ENCODE measurements at places on chromosomes 11 and 22.
A peak's percentile ranks its signal among the peaks of the same experiment; 100 is the strongest.

GRCh38 chr11:96188243-96189006 lies 154.6 kb downstream of the MAML2 start:
- DNase-seq: peak; percentile 40

- no peak for DNase-seq
These were observed 72.1 kb downstream of the PTPRJ start for GRCh38 chr11:48052183-48053044.

DNA sequence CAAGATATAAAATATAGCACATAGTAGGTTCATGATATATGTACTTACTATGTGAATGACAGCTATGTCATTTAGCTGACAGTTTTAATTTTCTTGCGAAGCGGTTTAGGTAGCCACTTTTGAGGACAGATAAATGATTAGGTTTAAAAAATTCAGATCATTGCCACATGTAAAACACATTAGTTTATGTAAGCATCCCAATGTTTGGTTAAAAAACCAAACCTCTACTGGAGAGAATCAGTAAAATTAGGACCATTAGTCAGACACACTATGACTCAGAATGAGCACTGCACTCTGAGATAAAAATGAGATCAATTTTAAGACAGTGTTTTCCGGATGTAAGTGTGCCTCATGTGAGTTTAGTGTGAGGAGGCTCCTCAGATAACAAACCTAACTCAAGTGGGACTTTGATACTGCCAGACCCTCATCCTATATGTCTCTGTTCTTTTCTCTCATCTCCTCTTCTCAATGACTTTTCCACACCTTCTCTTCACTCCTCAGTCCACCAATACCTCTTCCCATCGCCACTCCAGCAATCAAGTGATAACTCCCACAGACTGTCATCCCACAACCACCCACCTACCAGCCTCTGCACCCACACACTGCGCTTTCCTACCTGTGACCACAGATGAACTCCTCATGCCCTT lies 6.8 kb upstream of the OR2AT4 start:
- no peak for DNase-seq

DNA sequence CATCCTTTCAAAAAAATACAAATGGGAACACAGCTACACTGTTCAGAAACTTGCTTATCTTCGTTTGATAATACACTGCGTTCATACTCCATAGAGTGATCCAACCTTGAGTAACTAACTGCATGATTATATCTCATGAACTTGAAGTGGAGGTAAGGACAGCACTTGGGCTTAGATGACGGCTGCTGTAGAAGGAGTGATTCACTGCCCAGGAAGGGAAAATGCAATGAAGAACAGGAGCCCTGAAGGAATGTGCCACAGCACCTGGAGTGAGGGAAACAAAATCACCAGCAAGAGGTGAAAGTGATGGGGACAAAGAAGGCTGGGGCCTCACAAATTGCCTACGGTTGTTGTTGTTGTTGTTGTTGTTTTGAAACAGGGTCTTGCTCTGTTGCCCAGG lies 44.1 kb upstream of the SC5D start:
- DNase-seq: no peak

DNA sequence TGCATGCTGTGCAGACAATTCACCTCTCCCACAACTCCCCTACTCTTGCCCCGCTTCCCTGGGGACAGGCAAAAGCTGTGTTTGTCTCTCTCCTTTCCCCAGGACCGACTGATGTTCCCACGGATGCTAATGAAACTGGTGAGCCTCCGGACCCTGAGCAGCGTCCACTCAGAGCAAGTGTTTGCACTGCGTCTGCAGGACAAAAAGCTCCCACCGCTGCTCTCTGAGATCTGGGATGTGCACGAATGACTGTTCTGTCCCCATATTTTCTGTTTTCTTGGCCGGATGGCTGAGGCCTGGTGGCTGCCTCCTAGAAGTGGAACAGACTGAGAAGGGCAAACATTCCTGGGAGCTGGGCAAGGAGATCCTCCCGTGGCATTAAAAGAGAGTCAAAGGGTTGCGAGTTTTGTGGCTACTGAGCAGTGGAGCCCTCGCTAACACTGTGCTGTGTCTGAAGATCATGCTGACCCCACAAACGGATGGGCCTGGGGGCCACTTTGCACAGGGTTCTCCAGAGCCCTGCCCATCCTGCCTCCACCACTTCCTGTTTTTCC lies 1.4 kb upstream of the MADD start:
- no peak for DNase-seq

DNA sequence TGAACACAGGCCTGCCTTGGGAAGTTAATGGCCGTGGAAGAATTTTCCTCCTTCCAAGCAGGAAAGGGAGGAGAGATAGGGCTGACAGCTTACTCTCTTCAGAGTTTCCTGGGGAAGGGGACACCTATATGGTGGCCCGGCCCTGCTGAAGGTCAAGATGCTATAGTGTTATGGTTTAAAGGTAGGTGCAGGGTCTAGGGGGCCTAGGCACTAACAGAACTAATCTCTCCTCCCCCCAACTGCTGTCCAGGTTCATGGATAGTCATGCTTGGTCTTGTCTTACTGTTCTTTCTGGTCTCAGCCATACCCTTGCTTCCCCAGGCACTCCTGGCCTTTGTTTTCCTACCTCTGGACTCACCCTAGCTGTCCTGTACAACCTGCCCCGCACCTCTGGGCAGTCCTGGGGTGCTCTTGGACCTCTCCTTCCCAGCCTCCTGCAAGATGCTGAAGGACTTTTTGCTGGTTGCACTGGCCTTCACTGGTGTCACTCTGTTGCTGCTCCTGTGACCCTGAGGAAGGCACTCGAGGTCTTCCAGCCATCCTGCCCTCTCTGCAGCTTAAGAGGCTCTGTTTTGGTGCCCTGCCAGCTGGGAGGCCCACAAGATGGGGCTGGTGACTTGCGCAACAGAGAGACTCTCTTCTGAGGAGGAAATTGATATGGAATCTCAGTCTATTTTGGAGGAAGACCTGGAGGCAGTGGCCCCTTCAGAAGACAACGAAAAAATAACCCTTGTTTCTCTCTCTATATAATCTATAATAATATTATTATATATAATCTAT lies 17.9 kb downstream of the SEC14L3 start:
- no peak for DNase-seq

DNA sequence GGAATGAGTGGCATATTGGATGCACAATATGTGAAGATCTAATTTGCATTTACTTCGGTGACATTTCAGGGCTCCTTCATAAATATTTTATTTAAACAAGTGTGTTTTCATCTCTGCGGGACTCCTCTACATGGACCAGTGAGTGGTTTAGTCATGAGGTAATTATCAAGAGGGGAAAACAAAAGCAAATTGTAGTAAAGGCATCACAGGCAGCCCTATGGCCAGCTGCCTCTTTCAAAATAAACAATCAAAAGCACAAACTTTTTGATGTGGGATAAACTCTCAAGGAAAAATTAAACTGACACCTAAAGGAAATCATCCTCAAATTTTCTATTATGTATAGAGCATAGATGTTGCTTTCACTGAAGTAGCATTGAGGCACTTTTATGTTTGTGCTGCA lies 6.0 kb downstream of the SYT9 start:
- DNase-seq: no peak

DNA sequence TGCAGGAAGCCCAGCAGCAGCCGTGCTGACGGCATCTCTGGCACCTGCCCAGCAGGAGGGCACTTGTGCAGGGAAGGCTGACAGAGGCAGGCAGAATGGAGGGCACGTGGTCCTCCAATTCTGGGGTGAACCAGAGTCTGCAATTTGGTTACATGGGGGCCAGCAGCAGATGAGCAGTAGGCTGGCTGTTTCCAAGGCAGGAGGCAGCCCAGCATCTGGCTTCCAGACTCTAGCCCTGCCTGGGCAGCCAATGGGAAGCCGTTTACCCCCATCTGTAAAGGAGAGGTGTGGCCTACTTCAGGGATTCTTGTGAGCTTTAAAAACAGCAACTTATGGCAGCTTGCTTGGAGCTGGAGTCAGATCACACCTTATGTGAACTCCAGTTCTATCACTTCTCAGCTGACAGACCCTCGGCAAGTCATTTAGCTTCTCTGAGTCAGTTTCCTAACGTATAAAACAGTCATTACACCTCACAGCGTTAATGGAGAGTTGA lies 27.9 kb upstream of the RASL10A start:
- no peak for DNase-seq

- DNase-seq: no peak
These were observed 46.8 kb downstream of the FAM83F start for GRCh38 chr22:40041366-40042137.

GRCh38 chr22:50031189-50032091 lies 18.9 kb upstream of the IL17REL start:
- DNase-seq: no peak

- DNase-seq: no peak
These were observed 4.0 kb upstream of the RCOR2 start for GRCh38 chr11:63920939-63921417.

DNA sequence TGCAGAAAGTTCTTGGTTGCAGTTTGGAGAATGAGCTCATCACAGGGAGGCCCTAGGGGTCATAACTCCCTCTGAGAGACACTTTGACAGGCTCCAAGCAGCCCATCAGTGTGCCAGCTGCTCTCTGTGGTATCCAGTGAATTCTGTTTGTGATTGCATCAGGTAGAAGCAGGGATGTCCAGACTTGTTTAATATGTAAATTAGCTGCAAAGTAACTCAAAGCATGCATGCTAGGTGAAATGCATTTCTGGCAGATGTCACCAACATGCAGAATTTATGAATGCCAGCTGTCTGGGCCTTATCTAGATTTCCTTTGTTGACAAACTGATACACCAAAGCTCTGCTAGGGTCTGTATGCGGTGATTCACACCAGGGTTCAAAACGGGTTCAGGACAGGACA lies 123.6 kb upstream of the MTNR1B start:
- no peak for DNase-seq

- DNase-seq: no peak
These were observed 121.6 kb downstream of the PAX6 start for GRCh38 chr11:31689559-31689958.

GRCh38 chr11:3163241-3163981 lies 1.7 kb downstream of the OSBPL5 start:
- no peak for DNase-seq

GRCh38 chr11:45615182-45615792 lies 50.1 kb downstream of the CHST1 start:
- no peak for DNase-seq

DNA sequence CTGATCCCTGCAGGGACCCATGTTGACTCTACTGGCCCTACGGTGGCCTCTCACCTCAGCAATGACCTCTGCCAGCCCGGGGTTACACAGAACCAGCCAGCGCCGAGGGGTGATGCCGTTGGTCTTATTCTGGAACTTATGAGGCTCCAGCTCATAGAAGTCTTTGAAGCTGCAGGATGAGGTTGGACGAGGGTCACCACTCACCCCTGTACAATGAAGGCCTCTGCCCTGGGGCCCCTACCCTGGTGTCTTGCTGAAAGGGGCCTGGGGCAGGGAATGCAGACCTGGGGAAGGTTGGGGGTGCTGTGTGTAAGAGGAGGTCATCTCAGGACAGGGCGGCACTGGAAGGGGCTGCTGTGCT lies 6.8 kb downstream of the PYGM start:
- DNase-seq: no peak

DNA sequence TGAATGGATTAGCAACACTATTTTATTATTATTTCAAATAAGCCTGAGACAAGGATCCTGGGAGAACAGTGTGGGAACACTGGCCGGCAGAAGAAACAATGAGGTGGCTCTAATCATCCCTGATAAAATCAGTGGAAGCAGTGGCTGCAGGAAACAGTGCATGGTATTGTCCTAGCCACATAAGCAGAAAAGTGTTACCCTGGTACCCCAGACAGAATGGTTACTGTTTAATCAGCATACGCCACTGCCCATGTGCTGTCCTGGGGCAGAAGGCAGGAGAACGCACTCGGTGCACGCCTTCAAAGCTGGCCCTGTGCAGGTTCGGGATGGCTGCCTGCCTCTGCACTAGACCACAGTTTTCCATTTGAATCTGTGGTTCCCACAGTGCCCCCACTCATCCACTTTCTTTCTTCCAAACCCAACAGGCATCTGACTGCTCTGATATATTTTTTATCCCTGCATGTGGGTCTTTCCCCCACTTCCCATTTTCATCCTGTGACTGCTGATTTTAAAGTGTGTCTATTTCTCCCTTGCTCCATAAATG lies 25.7 kb downstream of the OPCML start:
- no peak for DNase-seq

DNA sequence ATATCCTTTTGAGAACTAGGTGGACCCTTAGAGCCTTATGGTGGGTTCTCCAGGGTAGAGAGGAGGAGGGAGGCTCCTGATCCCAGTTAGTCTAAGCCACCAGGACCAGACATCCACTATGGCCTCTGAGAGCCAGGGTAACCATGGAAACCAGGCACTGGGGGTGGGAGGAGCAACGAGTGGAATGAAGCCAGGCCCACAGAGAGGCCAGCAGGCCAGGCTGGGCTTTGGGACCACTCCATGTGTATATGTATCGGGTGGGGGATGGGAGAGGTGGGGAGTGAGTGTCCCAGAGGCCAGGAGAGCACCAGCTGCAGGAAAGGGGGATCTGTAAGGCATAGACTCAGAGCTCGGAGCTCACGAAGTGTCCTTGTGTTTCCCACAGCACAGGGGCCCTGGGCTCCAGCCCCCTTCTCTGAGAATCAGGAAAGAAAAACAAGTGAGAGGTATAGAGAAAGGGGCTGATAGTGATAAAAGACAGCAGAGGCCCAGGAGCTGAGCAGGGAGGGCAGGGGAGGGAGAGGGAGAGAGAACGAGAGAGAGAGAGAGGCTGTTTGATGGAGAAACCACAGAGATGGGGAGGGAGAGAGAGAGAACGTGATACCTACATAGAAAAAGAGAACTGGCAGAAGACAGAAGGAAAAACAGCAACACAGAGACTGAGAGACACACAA lies 15.5 kb upstream of the TSPAN18 start:
- DNase-seq: no peak

DNA sequence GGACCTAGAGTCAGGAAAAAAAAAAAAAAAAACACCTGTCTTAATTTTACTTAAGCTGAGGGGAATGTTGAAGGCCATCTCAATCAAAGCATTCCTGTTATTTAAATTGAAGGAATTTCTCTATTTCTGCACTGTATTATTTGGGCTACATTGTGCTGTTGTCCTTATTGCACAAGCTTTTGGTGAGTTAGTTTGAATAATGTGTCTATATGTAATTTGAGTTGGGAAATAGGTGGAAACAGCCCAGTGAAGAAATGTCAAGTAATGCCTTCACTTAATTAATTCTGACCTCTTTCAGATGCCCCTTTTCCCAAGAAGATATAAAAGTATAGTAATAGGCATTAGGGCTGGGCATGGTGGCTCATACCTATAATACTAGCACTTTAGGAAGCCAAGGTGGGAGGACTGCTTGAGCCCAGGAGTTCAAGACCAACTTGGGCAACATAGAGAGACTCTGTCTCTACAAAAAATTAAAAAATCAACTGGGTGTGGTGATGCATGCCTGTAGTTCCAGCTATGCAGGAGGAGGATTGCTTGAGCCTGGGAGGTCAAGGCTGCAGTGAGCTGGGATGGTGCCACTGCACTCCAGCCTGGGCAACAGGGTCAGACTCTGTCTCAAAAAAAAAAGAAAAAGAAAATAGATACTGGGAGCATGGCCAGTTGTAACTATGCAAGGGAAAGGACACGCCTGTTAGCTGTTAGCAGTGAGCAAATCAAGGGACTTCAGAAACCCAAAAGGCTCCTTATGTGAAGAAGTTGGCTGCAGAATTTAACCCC lies 34.9 kb downstream of the OR10A6 start:
- no peak for DNase-seq

- no peak for DNase-seq
These were observed 478.2 kb downstream of the BUD13 start for GRCh38 chr11:116294630-116295029.
